NCI-H460 (cell line): ENCODE measurements at places on chromosomes 11 and 22.

DNA sequence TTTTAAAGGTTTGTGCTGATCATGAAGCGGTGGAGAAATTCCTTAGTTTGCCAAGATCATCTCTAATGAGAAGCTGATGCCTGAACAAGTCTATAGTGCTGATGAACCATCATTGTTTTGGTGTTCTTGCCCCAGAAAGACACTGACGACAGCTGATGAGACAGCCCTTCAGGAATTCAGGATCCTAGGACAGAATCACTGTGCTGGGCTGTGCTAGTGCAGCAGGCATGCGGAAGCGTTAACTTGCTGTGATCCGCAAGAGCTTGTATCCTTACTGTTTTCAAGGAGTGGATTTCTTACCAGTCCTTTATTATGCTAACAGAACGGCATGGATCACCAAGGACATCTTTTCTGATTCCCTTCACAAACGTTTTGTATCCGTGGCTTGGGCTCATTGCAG, 104.1 kb downstream of the TBC1D22A start:
- DNase-seq, result no peak

- peak; percentile 48 for DNase-seq
Observed at GRCh38 chr22:32985899-32986765, 72.0 kb downstream of the SYN3 start.

- DNase-seq, result no peak
Observed at GRCh38 chr22:20740222-20740951, 33.5 kb upstream of the SERPIND1 start.

- DNase-seq, result peak; percentile 83
Observed at GRCh38 chr11:102456381-102456780, 3.8 kb upstream of the TMEM123 start.

DNA sequence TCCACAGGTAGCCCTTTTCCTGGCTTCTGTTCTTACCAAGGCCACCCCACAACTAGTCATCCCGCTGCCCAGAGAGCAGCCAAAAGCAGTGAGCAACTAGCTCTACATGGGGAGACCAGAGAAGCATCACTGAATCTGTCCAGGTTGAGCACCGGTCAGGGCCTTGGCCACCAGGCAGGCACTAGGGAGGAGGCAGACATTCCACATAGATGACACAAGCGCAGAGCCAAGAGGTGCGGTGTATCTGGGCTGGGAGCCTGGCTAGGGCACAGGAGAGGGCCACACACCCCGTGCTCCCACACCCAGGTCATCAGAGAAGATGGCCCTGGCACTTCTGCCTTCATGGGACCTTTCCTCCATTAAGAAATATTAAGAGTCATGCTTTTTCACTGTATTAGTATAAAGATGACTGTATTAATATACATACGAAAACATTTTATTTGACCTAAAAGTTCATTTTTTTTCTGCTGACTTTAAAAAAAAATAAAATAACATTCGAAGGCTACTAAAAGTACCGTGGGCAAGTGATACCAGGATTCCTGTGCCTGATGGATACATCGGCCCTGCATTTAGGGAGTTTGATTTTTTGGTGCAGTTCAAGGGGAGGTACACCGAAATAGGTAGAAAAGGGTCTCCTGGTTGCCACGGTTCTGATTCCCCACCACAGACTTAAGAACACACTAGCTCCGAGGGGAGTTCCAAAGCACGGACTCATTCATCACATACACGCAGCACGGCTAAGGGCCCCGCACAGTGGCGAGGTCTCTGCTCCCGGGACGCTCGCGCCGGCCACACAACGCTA, 1.2 kb downstream of the DGCR2 start:
- peak; percentile 8 for DNase-seq

GRCh38 chr11:86589856-86590589, 82.4 kb downstream of the ME3 start:
- DNase-seq, result no peak

- no peak for DNase-seq
Observed at GRCh38 chr11:83436855-83437254, 150.7 kb upstream of the CCDC90B start.

DNA sequence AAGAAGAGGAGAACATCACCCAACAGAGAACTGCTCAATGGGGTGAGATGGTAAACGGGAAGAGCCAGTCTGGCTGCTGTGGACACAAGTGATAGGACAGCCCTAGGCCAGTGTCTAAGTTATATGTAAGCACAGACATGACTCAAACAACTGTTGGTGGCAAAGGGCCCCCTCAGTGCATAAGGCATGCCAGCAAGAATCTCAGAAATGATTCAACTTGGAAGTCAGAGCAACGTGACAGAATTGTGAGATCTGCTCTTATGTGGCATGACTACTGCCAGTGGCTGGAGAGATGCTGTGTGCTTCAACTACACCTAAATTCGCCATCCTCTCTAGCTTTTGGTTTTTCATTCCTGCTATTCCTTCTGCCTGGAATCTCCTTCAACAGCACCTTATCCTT, 7.4 kb downstream of the SLN start:
- DNase-seq, result no peak

DNA sequence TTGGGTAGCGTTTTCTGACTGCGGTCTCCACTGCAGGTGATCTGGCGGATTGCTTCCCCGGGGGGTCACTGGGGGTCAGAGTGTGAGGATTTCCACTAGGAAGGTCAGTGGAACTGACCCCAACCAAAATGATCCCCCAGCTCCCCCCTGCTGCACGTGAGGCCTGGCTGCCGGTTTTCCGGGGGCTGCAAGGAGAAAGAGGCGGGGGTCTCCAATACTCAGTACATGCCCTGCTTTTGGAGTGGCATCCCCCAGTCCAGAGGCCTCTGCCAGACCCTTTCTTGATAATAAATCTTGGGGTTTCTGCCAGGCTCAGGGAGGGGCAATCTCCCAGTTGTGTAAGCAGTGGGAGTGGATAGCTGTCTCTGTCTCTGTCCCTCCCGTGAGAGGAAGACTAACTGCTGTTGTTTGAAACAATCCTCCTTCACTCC, 71.5 kb upstream of the RTL6 start:
- no peak for DNase-seq

- DNase-seq, result no peak
Observed at GRCh38 chr22:50528682-50529415, 963 bp downstream of the TYMP start.

DNA sequence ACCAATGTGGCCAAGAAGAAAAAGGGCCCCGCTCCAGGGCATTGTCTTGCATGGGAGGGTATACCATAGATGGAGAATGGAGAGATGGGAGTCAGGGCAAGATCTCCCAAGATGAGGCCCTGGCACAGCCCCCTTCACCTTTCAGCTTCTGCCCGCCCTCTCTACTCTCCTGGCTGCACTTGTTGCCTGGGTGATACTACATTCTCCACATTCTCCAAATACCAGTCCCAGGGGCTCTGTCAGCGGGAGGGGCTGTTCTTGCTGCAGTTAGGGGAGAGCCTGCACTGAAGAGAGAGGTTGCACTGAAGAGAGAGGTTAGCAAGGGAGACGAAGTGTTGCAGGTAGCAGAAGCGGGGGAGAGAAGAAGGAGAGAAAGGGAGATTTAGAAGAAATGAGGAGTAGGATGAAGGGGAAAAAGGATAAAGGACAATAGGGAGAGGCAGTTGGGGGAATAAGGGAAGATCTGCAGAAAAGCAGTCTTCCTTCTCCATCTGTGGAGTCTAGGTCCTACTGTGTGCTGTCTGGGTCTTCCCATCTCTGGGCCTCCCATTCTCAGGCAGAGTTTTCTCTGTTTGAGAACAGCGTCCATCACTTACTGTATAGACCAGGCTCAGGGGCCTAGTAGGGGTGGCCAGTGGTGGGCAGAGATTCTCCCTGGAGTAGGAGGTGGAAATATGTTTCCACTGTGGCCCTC, 8.0 kb downstream of the PHLDB1 start:
- no peak for DNase-seq

GRCh38 chr11:47784785-47785381, 17.7 kb upstream of the FNBP4 start:
- no peak for DNase-seq

DNA sequence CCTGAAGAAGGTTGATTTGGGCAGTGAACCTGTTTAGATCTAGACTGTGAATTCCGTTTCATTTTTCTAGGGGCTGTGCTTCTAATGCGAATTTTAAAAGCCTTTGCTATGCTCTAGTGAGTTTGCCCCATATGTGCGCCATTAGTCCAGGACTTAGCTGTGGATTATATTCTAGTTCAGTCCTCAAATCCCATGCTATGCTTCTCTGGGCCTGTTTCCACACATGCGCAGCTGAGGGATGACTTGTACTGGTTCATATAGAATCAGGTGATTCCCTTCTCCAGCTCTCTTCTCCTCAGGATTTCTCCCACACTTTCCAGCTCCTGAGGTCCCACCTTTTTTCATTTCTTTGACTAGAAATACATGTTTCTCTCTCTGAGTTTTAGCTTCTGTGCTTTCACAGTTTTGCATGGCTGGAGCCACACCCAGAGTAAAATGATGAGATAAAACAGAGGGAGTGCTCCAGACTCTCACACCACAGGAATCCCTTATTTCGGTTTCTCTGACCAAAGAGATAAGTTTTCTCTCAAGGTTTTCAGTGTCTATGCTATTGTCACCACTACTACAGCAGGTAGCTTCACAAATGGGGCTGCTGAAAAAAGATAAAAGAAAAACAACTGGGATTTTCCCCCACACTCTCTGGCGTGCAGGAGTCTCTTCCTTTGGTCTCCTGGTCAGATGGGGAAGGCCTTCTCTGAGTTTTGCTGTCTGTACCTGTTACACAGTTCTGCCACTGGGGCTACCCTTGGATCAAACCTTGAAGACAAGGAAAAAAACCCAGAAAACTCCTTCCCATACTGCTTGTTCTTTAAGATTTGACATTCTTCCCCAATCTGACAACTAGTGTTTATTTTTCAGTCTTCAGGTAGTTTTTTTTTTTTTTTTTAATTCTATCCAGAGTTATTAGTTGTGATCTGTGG, 96.2 kb upstream of the TEAD1 start:
- DNase-seq, result no peak

DNA sequence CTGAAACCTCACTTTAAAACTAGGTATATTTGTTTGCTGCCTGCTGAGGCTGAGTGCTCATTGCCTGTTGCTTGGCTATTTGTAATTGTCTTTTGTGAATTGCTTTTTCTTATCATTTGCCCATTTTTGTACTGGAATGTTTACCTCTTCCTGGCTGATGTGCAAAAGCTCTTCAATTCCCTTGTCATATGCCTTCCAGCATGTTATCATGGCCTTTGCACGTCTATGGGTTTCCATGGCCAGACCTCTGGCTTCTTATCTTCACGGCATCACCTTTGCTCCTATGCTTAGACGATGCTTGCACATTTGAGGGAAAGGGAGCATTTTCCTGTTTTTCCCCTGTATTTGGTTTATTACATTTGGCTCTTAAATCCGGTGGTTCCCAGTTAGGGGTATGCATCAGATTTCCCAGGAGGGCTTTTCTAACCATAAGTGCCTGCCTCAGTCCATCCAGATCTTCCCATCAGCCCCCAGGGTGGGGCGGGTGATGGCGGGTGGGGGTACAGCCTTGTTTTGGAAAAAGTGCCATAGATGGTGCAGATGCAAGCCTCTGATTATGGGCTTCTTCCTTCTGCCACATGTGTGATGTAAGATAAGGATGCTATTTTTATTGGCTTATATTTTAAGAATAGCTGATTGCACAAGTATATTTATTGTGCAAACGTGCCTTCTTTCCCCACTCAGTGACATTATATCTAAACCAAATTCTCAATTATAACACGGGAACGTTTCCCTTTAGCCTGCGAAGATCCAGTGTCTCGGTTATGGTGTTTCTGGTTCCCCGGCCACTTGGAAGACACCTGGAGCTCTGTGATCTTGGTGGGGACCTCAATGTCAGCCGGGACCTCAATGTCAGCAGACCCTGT, 70.6 kb upstream of the SEPTIN5 start:
- DNase-seq, result no peak

DNA sequence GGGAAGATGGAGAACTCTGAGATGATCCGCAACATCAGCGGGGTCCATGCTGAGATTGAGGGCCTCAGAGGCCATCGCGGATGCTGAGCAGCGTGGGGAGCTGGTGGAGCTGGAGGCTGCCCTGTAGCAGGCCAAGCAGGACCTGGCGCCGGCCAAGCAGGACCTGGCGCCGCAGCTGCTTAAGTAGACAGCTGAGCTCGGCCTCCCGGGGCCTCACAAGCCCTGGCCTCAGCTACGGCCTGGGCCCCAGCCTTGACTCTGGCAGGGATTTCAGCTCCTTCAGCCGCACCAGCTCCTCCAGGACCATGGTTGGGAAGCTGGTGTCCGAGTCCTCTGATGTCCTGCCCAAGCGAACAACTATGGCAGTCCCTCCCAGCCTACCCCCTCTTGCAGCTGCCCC, 7.3 kb upstream of the RNASEH2C start:
- no peak for DNase-seq

- DNase-seq, result no peak
Observed at GRCh38 chr11:17547051-17547577, at the start of gene OTOG. Gene OTOG (plus strand): TSS chr11:17547259. CDS start chr11:17547373, 114 bp downstream.

GRCh38 chr11:1306186-1307162, 3.0 kb downstream of the TOLLIP start:
- no peak for DNase-seq

- no peak for DNase-seq
Observed at GRCh38 chr22:31825513-31825912, 71.7 kb downstream of the DEPDC5 start.

- no peak for DNase-seq
Observed at GRCh38 chr22:32044477-32044876, 1.4 kb downstream of the SLC5A1 start.

- DNase-seq, result no peak
Observed at GRCh38 chr11:126766440-126766839, 234.1 kb downstream of the KIRREL3 start.

DNA sequence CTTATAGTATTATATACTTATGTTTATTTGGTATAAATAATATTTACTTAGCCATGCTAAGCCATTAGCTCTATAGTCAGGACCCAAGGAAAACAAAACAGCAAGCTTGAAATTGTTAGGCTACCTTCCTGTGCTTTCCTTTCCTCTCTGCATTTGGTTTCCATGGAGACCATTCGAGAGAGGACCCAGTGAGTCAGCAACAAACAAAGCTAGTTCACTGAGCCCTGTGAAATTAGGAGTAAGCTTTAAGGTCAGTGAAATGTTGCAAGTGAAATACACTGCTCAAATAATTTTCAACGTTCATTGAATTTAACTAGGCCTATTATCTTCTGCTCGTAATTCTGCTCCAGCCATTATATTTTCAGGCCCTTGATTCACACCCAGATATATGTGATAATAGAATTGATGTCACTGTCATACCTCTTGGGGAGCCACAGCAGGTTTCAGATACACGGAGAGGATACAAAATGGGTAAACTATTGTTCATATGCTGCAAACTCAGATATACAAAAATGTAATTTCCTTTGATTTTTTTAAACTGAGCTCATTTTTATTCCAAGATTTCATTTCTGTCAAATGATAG, 9.1 kb upstream of the OR10D3 start:
- DNase-seq, result peak; percentile 78

- DNase-seq, result no peak
Observed at GRCh38 chr11:62909107-62909894, 11.9 kb downstream of the CHRM1 start.

GRCh38 chr11:8792710-8793109, 110.1 kb downstream of the RPL27A start:
- DNase-seq, result no peak
